CD4-positive, alpha-beta T cell treated with Interleukin-4 for 4 hours (primary cell): ENCODE measurements at places on chromosomes 4 and X.
A peak's percentile ranks its signal among the peaks of the same experiment; 100 is the strongest.

DNA sequence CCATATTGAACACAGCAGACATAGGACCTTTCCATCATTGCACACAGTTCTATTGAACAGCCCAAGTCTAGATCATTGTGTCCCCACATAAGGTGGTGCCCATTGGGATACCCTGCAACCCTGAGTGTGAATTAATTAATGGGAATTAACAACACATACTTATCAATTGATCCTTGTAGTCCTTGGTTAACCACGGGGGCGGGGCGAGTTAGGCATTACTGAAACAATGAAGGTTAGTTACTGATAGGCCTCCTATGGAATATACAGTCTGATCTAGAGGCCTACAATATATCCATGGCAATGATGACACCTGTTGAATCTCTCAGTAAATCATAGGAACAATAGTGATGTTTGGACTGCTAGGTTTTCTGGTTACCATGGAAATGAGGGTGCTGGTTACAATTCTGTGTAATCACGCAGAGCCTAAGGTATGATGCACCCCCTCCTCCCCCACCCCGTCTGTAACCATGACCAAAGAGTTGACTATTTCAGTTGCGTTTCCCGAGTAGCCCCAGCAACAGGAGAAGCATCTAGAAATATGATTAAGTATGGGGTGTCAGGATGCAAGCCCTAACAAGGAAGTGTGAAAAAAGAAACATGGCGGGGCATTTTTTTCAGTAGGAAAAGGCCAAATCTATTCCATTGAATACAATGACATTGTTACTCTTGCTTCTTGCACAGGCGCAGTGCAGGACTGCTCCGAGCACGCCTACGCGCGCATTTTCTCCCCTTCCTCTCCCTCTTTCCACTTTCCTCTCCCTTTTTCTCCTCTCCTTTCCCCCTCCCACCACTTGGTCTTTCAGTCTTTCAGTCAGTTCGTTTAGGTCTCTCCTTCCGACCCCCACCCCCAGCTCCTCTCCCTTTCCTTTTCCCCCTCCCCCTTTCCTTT, 677 bp upstream of the NONO start:
- DNase-seq: peak; percentile 93

GRCh38 chrX:109399831-109400230, 82.1 kb downstream of the GUCY2F start:
- DNase-seq: no peak

- DNase-seq: no peak
Observed at GRCh38 chr4:1018147-1019020, 7.0 kb downstream of the FGFRL1 start.

GRCh38 chr4:85569730-85570299, 94.9 kb downstream of the ARHGAP24 start:
- no peak for DNase-seq

DNA sequence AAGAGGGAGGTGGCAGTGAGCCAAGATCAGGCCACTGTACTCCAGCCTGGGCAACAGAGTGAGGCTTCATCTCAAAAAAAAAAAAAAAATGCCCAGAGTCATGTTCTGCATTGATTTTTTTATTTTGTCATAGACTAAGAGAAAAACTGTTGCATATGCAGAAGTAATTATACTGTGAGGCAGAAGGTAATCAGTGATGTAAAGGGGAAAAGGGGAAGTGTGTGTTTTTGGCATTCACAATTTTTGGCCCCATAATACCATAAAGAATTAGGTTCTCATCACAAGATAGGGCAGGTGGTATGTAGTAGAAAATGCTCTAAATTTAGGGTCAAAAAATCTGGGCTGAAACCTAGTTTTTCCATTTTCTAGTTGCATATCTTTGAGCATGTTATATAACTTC, 47.3 kb upstream of the GAB1 start:
- no peak for DNase-seq

GRCh38 chr4:99606716-99607115, 32.1 kb downstream of the MTTP start:
- no peak for DNase-seq

DNA sequence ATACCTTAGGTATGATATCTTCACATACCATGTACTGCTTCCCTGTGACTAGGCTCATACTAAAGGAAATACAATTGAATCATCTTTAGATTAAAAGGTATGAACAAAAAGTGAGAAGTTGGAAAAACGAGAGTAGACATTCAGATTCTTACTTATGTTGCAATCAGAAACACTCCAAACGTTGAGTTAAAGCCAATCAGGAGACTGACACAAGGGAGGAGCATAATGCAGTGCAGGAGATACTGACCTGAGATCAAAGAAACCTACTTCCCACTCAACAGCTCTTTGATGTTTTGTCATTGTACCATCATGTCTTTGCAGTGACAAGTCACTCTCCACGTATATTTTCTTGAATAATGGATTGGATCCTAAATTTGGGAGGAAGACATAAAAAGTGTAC, 8.9 kb upstream of the PCDH18 start:
- no peak for DNase-seq

DNA sequence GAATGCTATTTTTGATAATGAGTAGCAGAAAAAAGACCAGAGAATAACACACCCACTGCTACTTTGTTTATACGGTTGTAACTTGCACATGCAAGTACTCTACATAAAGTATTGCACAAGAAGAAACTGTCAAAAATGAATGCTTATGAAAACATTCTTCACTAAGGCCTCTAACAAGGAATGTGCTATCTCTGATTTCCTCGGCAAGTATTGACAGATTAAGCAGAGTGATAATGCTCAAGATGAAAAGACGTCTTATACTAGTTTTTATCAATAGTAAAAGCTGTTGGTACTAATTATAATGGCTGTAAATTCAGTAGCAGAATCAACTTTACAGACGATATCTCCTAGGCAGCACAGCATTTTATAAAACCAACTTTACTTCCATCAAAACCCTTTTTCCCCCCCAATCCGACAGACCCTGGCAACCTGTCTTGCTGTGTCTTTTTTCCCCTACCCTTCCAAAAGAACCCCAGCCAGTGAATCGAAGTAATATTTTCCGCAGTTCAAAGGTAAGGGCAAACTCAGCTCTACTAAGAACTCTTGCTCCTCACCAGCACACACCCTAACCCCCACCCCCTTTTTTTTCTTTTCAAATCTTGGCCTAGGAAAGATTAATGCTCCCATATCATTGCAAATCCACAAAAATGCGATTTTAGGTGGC, 1.5 kb downstream of the FRYL start:
- peak; percentile 11 for DNase-seq

DNA sequence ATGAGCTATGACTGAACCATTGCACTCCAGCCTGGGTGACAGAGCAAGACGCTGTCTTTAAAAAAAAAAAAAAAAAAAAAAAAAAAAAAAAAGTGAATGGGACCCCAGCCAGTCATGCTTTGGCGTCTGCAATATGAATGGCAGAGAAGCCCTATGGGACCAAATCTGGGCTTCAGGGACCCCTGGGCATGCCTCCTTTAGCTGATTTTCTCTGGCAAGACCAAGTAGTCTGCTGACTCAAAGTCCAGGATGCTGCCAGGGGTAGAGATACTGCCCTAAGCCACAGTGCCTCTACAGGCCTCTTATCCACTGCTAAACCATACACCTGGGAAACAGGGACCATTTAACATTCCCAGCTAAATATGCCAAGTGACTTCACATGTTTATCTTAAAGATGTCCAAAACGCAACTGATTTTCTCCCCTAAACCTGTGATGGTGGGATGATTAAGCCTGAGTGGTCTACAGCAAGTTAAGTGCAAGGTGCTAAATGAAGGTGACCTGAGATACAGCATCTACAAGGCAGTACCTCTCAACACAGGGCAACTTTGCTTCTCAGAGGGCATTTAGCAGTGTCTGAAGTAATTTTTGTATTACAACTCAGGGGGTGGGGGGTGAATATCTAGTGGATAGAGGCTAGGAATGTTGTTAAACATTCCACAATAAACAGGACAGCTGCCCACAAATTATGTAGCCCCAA, 5.8 kb downstream of the RPS4X start:
- DNase-seq: no peak

GRCh38 chr4:30471861-30472260, 248.3 kb upstream of the PCDH7 start:
- DNase-seq: no peak

GRCh38 chr4:133147286-133147821, 1.7 kb upstream of the PCDH10 start:
- no peak for DNase-seq

- no peak for DNase-seq
Observed at GRCh38 chr4:86960557-86960961, 25.7 kb downstream of the AFF1 start.

DNA sequence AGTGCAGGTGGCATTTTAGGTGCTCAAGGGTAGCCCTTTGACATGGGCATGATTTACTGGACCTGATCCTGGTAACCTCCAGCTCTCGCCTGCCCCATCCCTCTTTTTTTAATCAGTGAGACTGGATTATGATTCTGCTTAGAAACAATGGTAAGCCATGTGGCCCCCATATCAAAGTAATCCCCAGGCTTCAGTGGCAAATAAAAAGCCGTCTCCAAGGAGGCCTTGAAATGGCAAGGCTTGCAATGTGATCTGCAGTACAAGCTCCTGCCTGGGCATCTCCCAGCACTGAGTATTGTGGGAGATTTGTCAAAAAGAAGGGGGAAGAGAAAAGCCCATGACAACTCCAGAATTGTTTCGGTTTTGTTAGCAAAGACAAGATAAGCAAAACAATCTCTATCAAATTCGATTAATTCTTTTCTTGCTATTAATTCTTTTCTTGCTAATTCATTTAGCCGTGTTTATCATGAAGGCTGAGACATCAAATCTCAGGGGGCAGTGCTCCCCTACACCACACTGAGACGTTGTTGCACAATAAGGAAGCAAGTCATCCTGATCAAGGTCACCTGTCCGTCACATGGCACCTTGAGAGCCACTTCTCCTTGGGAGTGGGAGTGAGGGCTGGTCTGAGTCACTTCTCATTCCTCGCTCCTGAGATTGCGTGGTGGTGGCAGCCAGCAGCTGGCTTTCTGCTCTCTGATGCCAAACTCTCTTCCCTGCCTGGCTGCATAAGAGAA, 312.7 kb upstream of the GATB start:
- DNase-seq: no peak

- no peak for DNase-seq
Observed at GRCh38 chr4:47413521-47413920, 50.0 kb downstream of the COMMD8 start.
